B cell (primary cell): ENCODE measurements at places on chromosomes 4 and X. TPM values are rescaled to one million over a fixed set of nuclear protein-coding genes. Genes with fewer than 3 reads are reported as not detected.

DNA sequence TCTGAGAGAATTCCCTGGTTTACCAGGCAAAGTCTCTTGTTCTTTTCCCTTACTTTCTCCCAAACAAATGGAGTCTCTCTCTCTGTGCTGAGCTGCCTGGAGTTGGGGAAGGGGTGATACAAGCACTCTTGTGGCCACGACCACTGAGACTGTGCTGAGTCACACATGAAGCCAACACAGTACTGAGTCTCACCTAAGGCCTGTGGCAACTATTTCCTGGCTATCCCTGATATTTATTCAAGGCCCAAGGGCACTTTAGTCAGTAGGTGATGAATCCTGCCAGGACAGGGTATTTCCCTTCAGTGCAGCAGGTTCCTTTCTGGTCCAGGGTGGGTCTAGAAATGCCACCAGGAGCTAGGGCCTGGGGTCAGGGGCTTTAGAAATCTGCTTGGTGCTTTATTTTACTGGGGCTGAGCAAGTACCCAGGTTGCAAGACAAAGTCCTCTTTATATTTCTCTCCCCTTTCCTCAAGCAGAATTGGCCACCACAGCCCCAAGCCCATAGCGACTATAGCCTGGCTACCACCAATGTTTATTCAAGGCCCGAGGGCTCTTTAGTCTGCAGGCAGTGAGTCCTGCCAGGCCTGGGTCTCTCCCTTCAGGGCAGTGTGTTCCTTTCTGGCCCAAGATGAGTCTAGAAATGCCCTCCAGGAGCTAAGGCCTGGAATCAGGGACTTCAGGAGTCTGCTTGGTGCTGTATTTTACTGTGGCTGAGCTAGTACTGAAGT is 10.5 kb downstream of the ARL13A start:
- DNase-seq, result no peak

Gene MAGEA10
- not detected in 2 replicates for total RNA-seq

- DNase-seq, result peak; percentile 54
Observed at GRCh38 chrX:109487640-109488039, 5.8 kb upstream of the GUCY2F start.

- DNase-seq, result no peak
Observed at GRCh38 chr4:158836002-158836369, 67.2 kb downstream of the FNIP2 start.

DNA sequence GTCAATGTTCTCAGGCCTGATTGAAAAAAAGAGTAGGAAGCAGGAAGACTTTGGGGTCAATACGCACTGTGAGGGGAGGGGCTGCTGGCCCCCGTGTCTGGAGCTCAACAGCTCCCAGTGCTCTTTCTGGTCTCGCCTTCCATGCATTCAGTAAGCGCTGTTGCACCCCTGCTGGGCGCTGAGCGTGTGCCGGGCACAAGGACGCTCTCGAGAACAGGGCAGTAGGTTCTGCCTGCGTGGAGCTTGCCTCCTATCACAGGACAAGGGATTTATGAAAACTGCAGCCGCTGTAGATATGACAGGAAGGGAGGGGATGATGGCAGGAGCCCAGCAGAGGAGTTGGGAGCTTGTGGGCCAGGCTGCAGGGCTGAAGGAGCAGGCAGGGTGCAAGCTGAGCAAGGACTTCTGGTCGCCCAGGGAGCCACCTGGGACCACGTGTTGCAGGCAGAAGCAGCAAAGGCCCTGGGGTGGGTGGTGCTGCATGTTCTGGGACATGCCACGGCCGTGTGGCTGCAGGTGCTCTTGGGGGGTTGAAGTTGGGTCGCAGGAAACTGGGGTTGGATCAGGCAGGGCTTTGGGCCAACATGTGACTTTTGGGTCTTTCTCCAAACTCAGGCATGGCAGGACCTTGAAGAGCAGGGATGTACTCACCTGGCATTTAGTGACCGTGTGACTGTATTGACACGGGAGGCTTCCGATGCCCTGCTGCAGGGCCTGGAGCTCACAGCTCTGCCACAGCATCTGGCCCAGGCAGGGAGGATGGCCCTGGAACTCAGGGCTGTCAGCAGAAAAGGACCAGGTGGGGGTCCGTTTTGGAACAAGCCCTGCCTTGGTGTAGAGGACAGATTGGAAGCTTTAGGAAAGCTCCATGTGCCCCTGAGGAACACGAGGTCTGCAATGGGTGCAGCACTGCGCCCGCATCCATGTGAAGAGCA is 97.9 kb downstream of the CPZ start:
- no peak for DNase-seq

Gene SPANXN4
- not detected in 2 replicates for total RNA-seq

Gene EMD
- 67.2 and 81.7 TPM in 2 replicates for total RNA-seq

DNA sequence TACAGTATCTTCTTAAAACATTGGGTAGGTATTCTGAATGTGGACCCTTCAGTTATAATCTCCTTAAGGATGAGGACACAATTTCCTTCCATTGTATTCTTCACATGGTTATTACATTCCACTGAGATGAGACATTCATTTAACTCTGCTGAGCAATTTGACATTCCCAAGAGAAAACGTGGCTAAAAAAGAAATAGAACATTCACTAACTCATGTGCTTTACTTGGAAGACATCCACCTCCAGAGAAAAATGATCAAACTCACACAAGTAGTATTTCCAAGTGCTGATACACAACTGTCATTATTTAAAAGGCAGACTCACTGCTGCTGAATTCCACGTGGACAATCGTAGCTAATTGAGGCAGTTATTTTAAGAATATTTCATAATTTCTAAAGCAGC is 227.9 kb upstream of the ANKRD50 start:
- DNase-seq, result no peak

GRCh38 chrX:119325456-119325855 is 73.7 kb upstream of the SLC25A43 start:
- DNase-seq, result no peak

- no peak for DNase-seq
Observed at GRCh38 chrX:18465051-18465450, 39.6 kb downstream of the CDKL5 start.

Gene HELQ
- total RNA-seq, result 42.4 and 50.8 TPM in 2 replicates

Gene HAND2
- not detected in 2 replicates for total RNA-seq

DNA sequence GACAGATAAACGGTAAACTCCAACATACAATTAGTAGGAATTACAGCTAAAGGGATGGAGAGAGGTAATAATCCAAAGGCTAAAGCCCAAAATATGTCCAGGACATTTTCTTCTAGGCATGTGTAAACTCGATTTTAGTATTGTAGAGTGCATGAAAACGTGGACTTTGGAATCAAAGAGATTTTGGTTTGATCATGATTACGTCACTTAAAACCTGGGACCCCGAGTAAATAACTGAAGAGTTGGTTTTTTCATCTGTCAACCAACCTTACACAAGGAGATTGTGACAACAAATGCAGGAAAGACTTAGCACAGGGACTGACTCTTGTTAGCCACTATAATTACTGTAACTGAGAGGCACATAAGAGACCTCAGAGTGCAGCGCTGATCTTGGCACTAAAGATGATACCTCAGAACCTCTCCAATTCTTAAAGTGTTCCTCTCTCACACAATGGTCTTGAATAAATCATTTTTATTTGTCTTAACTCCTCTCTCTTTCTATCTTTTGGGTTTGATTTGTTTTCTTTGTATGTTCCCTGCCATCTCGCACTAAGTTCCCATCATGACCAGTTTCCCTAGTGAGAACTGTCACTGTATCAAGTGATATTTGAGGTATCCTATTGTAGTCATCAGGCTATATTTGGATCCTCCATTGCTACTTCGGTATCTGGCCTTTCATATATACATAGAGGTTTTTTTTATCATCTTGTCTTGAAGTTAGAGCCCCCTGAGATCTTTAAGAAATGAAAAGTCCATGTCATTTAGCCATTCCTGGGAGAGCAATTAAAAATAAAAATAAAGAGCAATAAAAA is 32.2 kb upstream of the MSL3 start:
- DNase-seq, result no peak

GRCh38 chrX:19535476-19535875 is 20.2 kb upstream of the MAP3K15 start:
- DNase-seq, result no peak

Gene MAGEA12
- total RNA-seq, result not detected in 2 replicates

DNA sequence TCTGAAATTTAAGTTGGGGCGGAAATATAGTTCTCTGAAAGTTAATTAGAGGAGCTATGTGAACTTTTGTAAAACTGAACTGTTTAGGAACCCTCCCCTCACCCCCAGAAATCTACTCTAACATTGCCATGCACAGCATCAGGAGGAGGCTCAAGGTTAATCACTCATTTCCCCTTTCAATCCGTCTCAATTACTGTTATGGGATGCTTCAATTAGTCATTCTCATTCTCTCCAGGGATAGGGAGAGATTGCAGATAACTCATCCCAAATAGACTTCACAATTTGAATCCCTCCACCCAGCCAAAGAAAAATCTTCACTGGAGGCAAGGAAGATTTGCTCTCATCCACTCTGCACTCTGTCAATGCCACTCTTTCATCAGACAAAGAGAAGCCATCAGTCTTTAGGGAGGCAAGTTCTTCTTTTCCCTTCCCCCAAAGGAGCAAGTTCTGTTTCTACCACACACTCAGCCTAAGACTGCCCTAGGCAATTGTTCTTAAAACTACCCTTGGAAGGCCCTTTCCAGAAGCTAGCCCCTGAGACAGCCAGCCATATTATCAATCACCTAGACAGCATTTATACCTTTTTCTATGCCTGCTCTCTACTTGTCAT is 140.4 kb downstream of the SLC10A7 start:
- no peak for DNase-seq

GRCh38 chrX:133546441-133546840 is 131.2 kb upstream of the GPC4 start:
- no peak for DNase-seq

DNA sequence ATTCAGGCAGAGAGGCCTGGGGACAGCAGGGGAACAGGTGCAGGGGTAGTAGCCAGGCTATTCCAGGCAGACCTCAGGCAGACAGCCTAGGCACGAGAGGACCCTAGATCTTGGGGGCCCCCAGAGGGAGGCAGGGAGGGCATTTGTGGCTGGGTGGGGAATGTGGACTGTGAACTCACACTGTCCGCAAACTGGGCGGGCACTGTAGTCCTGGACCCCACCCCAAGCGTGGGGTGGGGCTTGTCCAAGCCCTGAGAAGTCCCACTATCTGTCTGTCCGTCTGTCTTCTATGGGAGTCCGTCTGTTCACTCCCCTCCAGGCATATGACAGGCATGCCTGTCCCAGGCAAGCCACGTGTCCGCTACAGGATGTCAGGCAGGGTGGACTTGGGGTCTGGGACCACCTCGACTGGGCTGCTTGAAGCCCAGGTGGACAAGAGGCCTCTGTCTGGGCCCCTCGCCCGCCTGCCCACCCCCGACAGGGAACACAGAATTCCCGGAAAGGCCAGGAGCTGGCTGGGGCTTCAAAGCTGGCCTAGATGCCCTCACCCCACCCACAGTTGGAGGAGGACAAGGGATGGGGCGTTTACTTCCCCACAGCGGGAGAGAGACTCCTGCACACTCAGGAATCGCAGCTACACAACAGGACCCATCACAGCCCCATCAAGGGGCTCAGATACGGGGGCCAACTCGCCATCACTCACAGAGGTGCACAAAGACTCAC is at the start of gene SLC38A5:
Gene SLC38A5 (minus strand): TSS at position 151 of the 723 bp plus-strand sequence. CDS start 2,336 bp downstream, outside the sequence.
- no peak for DNase-seq

Gene MAGEA8
- total RNA-seq, result not detected in 2 replicates

GRCh38 chr4:175758050-175759024 is 53.7 kb downstream of the GPM6A start:
- no peak for DNase-seq

- no peak for DNase-seq
Observed at GRCh38 chrX:109372716-109373115, 109.2 kb downstream of the GUCY2F start.

DNA sequence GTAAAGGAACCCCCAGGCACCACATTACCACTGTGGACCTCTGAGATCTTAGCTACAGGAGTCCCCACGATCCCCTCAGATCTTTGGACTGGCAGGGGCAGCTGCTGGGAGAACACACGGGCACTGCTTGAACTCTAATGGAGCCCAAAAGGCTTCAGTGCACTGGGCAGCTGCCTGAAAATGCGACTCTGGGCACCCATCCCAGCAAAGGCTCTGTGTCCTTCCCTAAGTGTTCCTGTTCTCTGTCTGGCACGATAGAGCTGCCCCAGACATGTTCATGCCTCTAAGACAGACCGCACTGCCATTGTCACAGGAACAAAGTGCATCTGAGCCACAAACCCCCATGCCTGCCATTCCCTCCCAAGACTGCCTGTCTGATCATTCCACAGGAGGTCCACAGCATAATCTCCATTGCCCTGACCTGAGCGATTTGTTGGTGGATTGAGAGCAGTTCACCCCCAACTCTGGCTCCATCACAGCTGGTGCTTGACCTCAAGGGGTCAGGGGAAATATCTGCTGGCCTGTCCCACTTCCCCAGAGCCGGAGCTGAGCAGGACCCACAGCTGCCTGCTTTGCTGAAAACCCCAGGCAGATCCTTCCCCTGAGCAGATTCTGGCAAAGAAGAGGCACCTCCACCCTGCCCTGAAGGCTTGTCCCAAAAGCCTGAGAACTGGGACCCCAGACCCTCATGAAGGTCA is 436.0 kb upstream of the INTU start:
- DNase-seq, result no peak

DNA sequence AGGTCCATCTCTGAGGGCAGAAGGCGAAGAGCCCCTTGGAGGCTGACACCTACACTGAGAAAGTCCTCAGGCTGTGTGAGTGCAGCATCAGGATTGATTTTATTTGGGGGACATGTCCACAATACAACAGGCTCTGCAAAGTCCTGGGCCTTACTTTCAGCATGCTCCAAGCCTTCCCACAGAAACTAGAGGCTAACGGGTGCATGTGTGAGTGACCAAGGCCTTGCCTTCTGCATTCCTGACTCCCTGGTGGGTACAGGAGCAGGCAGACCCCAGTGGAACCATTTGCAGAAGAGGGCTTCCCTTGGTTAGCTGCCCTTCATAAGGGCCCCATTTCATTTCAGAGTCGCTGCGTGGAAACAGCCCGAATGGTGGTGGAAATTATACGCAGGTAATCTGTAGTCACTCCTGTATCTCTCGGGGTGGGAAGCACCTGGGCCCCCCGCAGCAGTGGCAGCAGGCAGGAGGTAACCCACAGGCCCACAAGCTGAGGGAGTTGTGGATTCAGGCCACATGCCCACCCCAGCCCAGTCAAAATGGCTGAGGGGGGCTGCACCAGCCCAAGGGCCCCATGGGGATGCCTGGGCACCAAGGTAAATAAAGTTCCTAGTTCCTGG is 37.7 kb downstream of the NSG1 start:
- no peak for DNase-seq

Gene AR
- not detected in 2 replicates for total RNA-seq

DNA sequence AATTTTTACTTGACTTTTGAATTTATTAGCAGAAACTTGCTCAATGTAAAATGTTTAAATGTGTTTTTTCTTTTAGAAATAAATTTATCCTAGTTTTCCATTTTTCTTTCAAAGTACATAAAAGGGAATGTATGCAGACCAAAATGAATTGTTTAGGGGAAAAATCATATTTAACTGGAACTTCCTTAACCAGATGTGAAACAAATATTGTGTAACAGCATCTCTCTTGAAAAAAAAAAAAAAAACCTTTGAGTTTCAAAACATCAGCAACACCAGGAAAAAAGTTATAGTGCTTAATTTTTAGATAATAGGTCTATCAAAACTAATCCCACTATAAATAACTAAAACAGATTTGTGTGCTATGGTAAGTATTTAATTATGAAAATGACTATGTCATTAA is 14.5 kb upstream of the CCNA2 start:
- no peak for DNase-seq
